ENCODE measurements at places on chromosomes 1 and 21. TPM values are rescaled to one million over a fixed set of nuclear protein-coding genes. Genes with fewer than 3 reads are reported as not detected.

- no peak for DNase-seq
These were observed 20.3 kb upstream of the TNFRSF1B start for GRCh38 chr1:12146343-12147112.

DNA sequence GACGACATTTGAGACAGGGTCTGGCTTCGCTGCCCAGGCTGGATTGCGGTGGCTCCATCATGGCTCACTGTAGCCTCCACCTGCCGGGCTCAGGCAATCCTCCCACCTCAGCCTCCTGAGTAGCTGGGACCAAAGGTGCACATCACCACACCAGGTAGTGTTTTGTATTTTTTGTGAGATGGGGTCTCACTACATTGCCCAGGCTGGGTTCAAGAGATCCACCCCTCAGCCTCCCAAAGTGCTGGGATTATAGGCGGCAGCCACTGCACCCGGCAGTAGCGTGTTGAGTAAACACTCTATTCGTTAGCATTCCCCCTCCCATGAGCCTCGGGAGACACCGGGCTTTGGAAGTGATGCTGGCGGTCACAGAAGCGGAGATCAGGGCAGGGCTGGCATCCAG, 6.8 kb upstream of the C1QTNF12 start:
- DNase-seq = no peak

DNA sequence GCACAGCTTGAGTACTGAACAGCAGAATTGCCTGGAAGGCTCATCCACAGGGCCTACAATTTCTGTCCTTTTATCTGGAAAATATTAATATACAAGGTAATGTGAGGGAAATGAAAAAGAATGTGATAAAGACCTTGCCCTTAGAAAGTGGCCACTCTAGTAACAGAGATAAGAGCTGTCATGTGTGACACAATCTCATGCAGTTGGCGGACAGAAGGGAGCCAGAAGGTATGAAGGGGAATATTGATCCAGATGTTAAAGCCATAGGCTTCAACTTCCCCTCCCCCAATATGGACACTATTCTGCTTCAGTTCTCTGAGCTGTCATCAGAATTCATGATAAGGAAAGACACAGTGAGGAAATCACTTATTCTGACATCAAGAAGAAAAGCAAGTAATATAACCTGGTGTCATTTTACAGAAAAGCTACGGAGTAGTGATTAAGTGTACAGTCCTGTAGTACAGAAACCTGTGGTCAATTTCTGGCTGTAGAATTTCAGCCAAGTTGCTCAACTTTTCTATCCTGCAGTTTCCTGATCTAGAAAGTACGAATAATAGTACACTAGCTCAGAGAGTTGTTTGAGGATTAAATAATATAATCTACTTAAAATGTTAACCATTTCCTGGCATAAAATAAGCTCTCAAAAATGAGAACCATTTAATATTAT, 572.1 kb downstream of the DPYD start:
- DNase-seq = no peak

DNA sequence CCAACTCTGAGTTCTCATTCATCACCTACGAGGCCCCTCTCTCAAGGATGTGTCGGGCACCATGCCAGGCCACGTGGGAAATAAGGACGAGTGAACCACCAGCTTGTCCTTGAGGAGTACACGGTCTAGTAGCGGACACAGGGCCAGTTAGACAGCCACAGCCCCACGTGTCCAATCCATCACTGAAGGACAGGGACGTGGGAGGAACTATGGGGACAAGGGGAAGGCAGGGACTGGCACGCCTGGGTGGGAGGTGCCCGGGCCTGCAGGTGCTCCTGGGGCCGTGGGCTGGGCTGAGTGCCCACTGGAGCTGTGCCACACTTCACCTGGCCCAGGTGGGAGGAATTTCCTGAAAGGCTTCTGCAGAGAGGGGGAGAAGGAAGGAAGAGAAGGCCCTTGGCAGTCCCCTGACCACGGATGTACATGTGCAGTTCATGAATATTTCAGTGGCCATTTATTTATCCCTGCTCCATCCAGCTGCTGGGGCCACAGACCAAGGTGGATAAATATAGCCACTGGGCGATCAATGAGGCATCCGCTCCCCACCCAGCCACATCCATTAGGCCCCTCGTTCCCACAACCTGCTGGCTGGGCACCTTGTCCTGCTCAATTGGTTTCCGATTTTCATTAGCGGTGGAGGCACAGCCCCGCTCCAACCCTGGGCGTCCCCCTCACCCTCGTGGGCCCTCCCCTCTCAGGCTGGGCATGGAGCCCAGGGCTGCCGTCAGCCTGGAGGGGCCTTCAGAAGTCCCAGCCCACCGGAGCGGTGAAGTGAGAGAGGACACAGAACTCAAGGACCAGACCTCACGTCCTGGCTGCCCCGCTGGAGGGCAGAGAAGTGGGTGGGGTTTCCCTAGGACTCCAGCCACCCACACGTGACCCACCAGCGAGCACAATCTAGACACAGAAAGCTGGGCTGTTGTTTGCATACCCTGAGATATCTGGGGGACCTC, 59.5 kb downstream of the CASZ1 start:
- peak; percentile 78 for DNase-seq

DNA sequence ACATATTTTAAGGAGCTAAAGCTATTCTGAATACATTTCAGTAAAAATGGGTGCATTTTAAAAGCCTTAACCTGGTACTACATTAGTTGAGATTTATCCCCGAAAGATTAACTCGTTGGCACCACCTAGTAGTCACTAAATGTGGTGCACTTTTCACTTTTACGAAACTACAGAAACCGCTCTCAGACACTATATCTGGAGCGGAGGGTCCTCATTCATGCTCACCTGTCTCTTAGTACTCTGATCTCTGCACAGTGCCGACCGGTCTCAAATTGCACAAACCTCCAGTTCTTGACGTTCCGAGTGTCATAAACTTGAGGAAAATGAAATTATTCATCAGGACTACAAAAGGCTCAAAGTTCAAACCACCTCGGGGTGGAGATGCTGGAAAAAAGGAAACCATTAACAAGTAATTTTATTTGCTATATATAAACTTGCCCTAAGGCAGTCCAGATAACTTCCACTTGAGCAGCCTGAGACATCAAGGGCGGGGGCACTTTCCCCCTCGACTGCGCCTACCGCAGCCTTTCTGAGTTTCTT, 722 bp downstream of the LZIC start:
- DNase-seq = peak; percentile 69

GRCh38 chr1:113542221-113542701, 151.9 kb downstream of the MAGI3 start:
- no peak for DNase-seq

- no peak for DNase-seq
These were observed 80.0 kb downstream of the DYRK1A start for GRCh38 chr21:37446552-37446951.

DNA sequence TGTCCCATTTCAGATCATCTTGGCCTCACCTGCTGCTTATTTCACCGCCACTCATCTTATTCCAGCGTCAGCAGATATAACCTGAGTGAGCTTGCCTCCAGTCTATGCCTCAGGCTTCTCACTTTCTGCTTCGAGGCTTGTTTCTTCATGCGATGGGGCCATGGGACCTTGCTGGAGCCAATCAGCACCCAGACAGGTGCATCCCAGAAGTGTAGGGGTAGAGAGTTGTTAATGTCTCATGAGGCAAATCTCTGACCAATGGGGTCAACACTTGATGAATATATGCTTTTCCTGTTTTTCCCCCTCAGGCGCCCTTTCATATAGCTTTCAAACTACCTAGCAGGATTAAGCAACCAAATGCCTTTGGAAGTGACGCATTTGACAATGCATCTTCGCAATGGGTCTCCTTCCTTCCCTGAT, 935 bp upstream of the YIPF1 start:
- no peak for DNase-seq

DNA sequence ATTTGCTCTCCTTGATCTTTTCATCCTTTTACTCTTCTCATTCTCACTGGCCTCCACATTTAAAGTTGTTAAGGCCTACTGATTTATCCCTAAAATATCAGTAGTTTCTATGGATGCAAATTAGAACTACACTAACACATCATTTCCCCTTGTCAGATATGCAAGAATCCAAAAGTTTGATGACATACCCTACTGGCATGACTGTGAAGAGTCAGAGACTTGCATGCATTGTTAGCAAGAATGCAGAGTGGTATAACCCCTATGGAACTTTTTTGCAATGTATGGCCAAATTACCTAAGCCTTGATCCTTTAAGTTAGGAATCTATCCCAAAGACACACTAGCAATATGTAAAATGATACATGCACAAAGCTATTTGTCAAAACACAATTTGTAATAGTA, 23.6 kb upstream of the HIVEP3 start:
- DNase-seq = no peak

- DNase-seq = no peak
These were observed 128.1 kb upstream of the BCL9 start for GRCh38 chr1:147413110-147413605.

- no peak for DNase-seq
These were observed 26.5 kb upstream of the KCNA10 start for GRCh38 chr1:110545492-110545891.

- no peak for DNase-seq
These were observed 74.5 kb upstream of the USP24 start for GRCh38 chr1:55289614-55290013.

Gene TTC39A
- 32.6 TPM for polyA plus RNA-seq

Gene PLD5
- polyA plus RNA-seq = 0.14 TPM

Gene RNF223
- 0.57 TPM for polyA plus RNA-seq

Gene CLCC1
- polyA plus RNA-seq = 9.7 TPM

Gene NTNG1
- 0.83 TPM for polyA plus RNA-seq

Gene KLF17
- 0.14 TPM for polyA plus RNA-seq

Gene MROH7
- 0.21 TPM for polyA plus RNA-seq

Gene KIFAP3
- 11.7 TPM for polyA plus RNA-seq

Gene C4BPA
- polyA plus RNA-seq = 213 TPM
